ENCODE measurements at places on chromosomes 7 and 10. TPM values are rescaled to one million over a fixed set of nuclear protein-coding genes. Genes with fewer than 3 reads are reported as not detected.

TUBB8 gene
- not detected for total RNA-seq

ITIH2 gene
- not detected for total RNA-seq

INSYN2A gene
- under 0.01 TPM for total RNA-seq

NEBL gene
- 3.1 TPM for total RNA-seq

CYP2C19 gene
- not detected for total RNA-seq

JCAD gene
- 52.4 TPM for total RNA-seq

SYT15B gene
- total RNA-seq: not detected

CPA5 gene
- not detected for total RNA-seq

ADCK2 gene
- 33.8 TPM for total RNA-seq

GARIN1A gene
- total RNA-seq: 0.28 TPM

AKR1B15 gene
- not detected for total RNA-seq

PDZD7 gene
- total RNA-seq: 0.27 TPM

NME8 gene
- not detected for total RNA-seq

LEP gene
- total RNA-seq: under 0.01 TPM

PRR15 gene
- 0.45 TPM for total RNA-seq

FOXI2 gene
- not detected for total RNA-seq

CFAP70 gene
- total RNA-seq: 0.27 TPM

SEMA3C gene
- total RNA-seq: 22.5 TPM

HSPA12A gene
- 0.28 TPM for total RNA-seq

DDC gene
- total RNA-seq: not detected

PROSER2 gene
- total RNA-seq: 5.0 TPM

UNCX gene
- total RNA-seq: not detected

FAM131B gene
- total RNA-seq: 1.4 TPM

MPLKIP gene
- total RNA-seq: 19.3 TPM

CHST3 gene
- 10.0 TPM for total RNA-seq

AOAH gene
- total RNA-seq: not detected

COL13A1 gene
- 18.3 TPM for total RNA-seq

CHN2 gene
- total RNA-seq: under 0.01 TPM

SYCE1 gene
- total RNA-seq: 0.09 TPM

MASTL gene
- 11.3 TPM for total RNA-seq

CDCA7L gene
- 130 TPM for total RNA-seq

CHAT gene
- not detected for total RNA-seq

MBL2 gene
- total RNA-seq: not detected

EVX1 gene
- total RNA-seq: not detected

HYCC1 gene
- total RNA-seq: 77.7 TPM

MSMB gene
- 0.27 TPM for total RNA-seq

AUTS2 gene
- 1.1 TPM for total RNA-seq

CDC14C gene
- not detected for total RNA-seq
